ENCODE measurements at places on chromosomes 5 and 9.

DNA sequence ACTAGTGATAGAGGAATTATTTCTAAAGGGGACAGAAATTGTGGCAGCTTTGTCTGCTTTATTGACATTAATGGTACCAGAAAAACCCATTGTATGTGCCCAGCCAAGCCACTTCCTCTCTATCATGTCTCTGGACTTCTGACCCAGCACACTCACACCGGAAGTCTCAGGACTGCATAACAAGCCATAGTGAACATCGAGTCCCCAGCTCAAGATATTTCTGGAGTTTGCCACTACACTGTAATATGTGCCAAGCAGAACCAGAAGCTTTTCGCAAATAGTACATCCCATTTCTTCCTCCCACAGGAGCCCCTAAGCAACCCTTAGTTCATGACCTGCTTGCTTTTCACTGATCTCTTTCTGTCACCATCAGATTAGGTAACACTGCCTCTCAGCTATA, 187.4 kb upstream of the GHR start:
- no peaks in the 10 kb centered on the region for H3K36me3 ChIP-seq
- no peaks in the 10 kb centered on the region for H3K4me1 ChIP-seq
- no peaks in the 10 kb centered on the region for H3K27me3 ChIP-seq
- DNase-seq: no peak
- no peak overlapping the region for H3K4me3 ChIP-seq
- H3K27ac ChIP-seq: no peak overlapping the region

GRCh38 chr9:78091731-78092130, 60.1 kb upstream of the GNAQ start:
- H3K36me3 ChIP-seq: no peaks in the 10 kb centered on the region
- no peak overlapping the region for H3K4me3 ChIP-seq
- no peak overlapping the region for H3K27ac ChIP-seq
- no peaks in the 10 kb centered on the region for H3K4me1 ChIP-seq

DNA sequence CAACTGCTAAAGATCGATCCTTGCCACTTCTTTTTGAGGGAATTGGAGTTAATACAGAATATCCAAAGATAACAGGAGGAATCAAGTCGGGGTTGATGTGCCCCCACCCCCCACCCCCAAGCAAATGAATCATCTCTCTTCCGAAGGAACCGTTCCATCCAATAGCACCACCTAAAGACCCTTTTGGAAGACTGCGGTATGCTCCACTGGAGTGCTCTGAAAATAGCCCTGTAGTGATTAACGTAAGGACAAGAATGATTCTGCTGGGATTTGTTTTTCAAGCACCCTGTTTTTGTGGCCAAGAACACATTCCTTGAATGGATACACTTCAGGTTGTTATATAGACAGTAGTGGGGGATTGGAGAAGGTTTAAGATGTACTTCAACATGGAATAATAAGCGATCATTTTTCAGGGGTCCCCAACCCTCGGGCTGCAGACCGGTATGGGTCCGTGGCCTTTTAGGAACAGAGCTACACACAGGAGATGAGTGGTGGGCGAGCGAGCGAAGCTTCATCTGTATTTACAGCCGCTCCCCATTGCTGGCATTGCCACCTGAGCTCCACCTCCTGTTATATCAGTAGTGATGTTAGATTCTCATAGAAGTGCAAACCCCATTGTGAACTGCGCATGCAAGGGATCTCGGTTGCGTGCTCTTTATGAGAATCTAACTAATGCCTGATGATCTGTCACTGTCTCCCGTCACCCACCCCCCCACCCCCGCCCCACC, 44.5 kb upstream of the TMEM252 start:
- H3K4me3 ChIP-seq: no peak overlapping the region
- no peaks in the 10 kb centered on the region for H3K36me3 ChIP-seq
- H3K27ac ChIP-seq: no peak overlapping the region
- H3K4me1 ChIP-seq: no peaks in the 10 kb centered on the region
- peak; percentile 43 for DNase-seq
- H3K27me3 ChIP-seq: no peaks in the 10 kb centered on the region

- DNase-seq: no peak
- no peaks in the 10 kb centered on the region for H3K4me1 ChIP-seq
- H3K27ac ChIP-seq: no peak overlapping the region
- H3K36me3 ChIP-seq: no peaks in the 10 kb centered on the region
Measured at GRCh38 chr9:19732441-19732951, 56.3 kb downstream of the SLC24A2 start.

DNA sequence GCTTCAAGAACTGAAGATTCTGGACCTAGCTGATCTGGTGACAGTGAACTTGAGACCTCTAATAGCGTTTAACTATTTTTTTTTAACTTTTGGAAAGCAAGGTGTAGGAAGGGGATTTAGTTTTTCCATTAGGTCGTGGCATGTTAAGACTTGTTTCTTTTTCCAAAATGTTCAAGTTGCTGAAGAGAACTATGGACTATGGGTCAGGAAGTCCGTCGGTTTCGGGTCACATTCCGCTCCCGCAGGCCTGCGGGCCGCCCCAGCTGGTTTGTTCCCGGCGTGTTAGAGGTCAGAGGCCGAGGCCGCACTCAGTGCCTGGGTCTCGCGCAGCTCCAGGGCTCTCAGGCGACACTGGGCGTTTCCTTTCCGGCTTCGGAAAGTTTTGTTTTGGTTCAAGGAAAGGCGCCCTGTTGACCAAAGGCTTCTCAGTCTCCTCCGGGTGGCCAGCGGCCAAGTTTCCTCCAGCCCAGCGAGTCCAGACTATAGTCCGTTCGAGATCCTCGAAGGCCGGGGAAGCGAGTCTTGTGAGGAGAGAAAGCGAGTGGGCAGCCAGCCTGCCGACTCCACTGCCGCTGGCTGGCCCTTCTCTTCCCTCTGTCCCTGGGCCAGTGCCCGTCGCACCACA, 586 bp upstream of the FCHO2 start:
- H3K4me3 ChIP-seq: peak overlapping the region; percentile 19
- peaks cover 2% of the 10 kb centered on the region for H3K4me1 ChIP-seq
- H3K27me3 ChIP-seq: no peaks in the 10 kb centered on the region
- no peaks in the 10 kb centered on the region for H3K36me3 ChIP-seq

DNA sequence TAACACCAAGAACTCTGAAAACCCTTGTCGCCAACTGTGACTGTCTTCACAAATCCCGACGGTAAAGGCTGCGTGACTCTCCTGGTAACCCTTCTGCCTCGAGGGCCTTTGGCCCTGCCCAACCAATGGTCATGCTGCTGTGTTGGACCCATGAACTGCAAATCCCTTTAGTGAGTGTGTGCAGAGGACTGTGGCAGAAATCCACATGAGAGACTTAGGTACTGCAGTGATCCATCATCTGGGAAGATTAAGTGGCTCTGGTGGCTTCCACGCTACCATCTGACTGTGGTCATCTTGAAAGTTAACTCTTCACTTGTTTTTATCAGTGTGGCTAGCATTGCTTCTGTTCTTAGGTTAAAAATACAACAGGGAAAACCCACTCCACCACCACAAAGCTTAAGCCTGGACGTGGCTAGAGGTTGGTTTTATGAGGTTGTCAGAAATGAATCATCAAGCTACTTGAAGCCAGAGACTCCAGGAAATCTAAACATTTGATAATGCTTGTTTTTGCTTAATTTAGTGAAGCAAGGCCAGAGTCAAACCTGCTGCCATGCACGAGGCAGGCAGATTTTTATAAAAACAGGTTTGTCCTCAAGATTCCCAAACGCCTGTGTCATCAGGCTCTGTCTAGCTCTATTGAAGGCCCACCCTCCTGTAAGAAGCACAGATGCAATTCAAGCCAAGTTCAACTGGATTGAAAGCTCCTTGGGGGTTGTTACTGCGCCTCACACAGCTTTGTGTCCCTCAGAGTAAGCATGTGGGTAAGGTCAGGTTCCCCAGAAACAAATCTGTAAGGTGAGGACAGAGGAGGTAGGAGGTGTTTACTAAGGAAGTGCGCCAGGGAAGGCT, 52.7 kb upstream of the ERCC6L2 start:
- peaks cover 6% of the 10 kb centered on the region for H3K4me1 ChIP-seq
- DNase-seq: no peak
- H3K27ac ChIP-seq: no peak overlapping the region
- no peaks in the 10 kb centered on the region for H3K36me3 ChIP-seq
- no peaks in the 10 kb centered on the region for H3K27me3 ChIP-seq
- no peak overlapping the region for H3K4me3 ChIP-seq

DNA sequence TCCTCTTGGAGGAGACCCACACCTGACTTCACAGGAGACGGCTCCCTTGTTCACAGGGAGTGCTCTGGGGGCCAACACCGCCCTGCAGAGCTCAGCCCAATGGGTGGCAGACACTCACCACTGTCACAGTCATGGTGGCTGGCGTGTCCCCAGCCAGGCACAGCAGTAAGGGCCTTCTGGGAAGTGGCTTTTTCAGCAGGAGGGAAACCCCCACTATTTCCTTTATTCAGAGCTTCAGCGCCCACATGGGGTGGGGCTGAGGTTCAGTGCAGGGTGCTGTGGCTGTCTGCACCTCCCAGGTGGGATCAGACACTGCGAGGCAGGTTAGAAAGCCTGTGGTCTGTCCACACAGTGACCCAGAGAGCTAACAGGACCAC, 3.6 kb upstream of the SNAPC4 start:
- peaks cover 8% of the 10 kb centered on the region for H3K36me3 ChIP-seq
- no peak for DNase-seq
- H3K4me3 ChIP-seq: no peak overlapping the region
- peaks cover 2% of the 10 kb centered on the region for H3K4me1 ChIP-seq
- H3K27me3 ChIP-seq: no peaks in the 10 kb centered on the region

DNA sequence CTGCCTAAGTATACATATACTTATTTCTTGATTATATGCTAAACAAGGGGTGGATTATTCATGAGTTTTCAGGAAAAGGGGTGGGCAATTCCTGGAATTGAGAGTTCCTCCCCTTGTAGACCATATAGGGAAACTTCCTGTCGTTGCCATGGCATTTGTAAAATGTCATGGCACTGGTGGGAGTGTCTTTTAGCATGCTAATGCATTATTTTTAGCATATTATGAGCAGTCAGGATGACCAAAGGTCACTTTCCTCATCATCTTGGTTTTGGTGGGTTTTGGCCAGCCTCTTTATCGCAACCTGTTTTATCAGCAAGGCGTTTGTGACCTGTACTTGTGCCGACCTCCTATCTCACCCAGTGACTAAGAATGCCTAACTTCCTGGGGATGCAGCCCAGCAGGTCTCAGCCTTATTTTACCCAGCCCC, 80.9 kb downstream of the ALDH7A1 start:
- no peak overlapping the region for H3K4me3 ChIP-seq
- peak; percentile 31 for DNase-seq
- no peaks in the 10 kb centered on the region for H3K36me3 ChIP-seq
- no peaks in the 10 kb centered on the region for H3K27me3 ChIP-seq

DNA sequence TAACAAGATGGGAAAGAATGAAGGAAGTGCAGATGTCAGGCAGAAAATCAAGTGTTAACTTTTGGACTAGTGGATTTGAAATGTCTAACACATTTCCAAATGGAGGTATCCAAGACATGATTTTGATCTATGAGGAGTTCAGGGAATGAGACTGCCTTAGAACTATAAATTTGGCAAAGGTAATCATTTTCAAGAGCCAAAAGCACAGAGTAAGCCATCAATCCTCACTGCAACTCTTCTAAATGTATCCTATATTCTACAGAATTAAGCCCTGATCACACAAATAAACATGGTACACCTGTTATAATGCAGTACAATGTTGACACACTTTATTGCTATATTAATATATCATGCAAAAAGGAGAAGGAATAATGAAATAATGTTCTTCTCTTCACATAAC, 55.6 kb downstream of the SETX start:
- H3K4me1 ChIP-seq: peaks cover 2% of the 10 kb centered on the region
- no peak for DNase-seq
- H3K27me3 ChIP-seq: no peaks in the 10 kb centered on the region
- peaks cover 10% of the 10 kb centered on the region for H3K36me3 ChIP-seq

All from mesendoderm (in vitro differentiated cells).